ENCODE measurements at places on chromosomes 2 and 18. TPM values are rescaled to one million over a fixed set of nuclear protein-coding genes. Genes with fewer than 3 reads are reported as not detected.

- no peak for DNase-seq
Measured at GRCh38 chr2:240579771-240580614, 6.5 kb upstream of the CAPN10 start.

GRCh38 chr2:25000503-25001324 is 29.0 kb upstream of the DNAJC27 start:
- no peak for DNase-seq

- DNase-seq: peak; percentile 33
Measured at GRCh38 chr18:48589797-48590519, 51.1 kb downstream of the CTIF start.

- no peak for DNase-seq
Measured at GRCh38 chr2:145739681-145740080, 1219.8 kb upstream of the ZEB2 start.

GRCh38 chr2:144362401-144362800 is 157.5 kb downstream of the ZEB2 start:
- DNase-seq: no peak

DNA sequence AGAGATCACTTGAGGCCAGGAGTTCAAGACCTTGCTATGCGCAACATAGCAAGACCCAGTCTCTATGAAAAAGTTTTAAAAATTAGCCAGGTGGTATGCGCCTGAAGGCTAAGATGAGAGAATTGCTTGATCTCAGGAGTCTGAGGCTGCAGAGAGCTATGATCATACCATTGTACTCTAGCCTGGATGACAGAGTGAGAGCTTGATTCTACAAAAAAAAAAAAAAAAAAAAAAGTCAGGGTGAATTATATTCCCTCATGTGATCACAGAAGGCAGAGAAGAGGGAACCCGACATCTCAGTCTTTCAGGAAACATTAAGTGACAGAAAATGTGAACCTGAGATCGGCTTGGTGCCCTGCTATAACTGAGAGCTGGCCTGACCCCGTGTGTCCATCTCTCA is 171.2 kb upstream of the MSH6 start:
- no peak for DNase-seq

GRCh38 chr2:144325086-144325485 is 194.8 kb downstream of the ZEB2 start:
- DNase-seq: no peak

DNA sequence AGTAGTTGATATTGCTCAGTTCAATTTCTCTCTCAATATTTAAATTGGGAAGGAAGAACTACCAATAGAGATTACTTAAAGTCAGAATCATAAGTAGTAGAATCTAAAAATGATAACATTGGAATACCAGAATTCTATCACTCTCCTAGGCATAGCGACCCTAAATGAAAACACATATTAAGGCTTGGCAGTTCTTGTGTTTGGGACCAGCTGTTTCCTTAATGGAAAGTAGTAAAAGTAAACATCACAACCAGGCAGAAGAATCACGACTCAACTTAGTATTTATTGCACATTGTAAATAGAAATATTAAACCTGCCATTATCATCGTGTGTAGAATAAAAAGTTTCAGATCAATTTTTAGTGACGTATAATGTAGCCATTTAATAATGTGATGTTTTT is 117.5 kb downstream of the SPHKAP start:
- DNase-seq: no peak

DNA sequence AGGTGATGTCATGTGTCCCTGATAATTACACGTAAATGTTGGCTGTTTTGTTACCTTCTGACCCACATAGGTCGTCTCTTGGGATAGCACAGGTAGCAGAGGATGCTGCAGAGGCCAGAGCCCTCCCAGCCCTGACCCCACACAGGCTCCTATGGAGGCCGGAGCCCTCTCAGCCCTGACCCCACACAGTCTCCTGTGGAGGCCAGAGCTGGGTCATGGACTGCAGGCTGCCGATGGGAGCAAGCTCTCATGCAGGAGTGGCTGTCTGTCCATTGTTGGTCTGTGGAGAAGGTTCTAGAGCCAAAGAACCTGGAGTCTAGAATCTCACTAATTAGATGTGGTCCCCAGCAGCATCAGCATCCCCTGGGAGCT is 155.5 kb downstream of the LDLRAD4 start:
- no peak for DNase-seq

DNA sequence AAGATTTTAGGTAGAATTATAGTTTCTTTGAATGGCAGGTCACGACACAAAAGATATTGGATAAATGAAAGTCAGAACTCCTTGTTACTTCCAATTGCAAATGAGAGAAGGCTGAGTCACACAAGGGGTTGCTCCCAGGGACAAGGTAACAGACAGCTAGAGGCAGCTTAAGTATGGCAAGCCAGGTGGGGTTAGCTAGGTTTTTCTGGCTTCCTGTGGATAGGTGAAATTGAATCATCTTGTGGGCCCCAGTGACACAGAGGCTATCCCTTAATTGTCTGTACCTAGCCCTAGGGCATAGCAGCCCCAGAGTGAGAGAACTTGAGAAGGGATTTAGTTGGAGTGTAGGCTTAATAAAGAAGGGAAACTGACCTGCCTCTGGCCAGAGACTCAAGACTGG is 407.7 kb upstream of the SLC8A1 start:
- DNase-seq: no peak

DNA sequence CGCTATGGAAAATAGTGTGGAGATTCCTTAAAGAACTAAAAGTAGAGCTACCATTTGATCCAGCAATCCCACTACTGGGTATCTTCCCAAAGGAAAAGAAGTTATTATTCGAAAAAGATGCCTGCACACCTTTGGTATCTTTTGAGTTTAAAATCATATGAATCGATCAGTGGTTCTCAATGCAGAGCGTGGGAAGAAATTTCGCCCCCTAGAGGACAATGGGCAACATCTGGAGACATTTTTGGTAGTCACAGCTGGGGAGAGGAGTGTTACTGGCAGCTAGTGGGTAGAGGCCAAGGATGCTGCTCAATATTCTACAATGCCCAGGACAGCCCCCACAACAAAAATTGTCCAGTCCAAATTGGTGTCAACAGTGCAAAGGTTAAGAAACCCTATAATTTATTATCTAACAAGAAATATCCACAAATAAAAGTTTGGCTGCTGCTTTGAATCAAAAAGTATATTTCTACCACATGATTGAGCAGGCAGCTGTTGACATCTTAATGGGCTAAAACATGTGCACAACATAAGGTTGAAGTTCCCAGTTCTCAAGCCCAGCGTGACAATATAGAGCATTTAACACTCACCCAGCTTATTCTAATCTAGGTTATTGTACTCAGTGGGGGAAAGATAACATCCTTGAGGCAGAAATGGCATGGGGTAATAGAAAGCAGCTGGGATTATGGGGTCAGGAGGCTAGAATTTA is 425.7 kb downstream of the LRATD1 start:
- no peak for DNase-seq

GRCh38 chr2:133717497-133717896 is 149.2 kb upstream of the NCKAP5 start:
- no peak for DNase-seq

DNA sequence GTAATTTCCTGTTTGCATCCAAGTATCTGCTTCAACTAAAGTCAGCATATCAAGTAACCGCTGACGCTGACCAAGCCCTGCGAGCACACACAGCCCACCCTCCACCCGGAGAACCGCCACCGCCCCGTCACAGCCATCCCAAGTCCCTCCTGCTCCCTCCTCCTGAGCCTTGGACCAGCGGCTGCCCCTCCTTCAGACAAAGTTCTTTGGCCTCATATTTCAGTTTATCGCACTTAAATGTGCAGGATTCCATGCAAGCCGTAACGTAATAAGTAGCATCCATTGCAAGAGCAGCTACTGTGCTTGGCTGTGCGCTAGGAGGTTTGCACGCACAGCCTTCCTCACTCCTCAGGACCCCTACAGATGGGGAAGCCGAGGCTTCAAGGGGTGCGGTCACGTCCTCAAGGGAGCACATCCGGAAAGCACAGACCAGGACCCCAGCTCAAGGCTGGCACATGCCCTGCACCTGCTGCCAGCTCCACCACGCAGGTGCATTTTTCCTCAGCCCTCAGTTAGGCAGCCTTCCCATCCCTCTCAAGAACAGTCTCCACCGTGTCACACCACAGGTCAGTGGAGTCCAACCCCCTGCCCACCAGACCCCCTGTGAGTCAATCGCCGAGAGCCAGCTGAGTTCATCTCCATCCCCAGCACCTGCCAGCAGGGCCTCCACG is 17.1 kb downstream of the PXDN start:
- DNase-seq: no peak

DNA sequence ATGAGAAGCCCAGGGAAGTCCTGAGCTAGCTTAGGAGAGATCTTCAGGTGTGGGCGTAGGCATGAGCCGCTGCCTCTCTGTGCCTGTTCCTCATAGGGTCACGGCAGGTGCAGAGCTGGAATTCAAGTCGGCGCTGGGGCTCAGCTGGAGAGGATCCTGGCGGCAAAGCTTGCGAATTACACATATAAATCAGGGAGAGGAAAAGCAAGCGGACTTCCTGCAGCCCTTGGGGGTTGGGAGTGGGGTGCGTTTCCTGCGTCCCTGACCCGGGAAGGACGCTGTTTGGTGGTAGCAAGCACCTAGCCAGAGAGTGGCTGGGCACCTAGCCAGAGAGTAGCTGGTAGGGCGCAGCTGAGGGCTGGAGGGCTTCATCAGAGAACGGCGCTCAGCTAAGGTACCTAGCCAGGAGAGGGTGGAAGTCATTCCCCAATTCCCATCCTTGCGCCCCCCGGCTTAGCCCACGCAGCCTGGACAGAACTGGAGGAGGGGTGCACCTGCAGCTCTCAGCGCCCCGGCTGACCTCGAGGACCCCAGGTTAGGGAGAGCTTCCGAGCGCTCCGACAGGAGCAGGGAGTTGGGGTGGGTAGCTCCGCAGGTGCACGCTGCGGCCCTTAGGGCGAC is 459 bp upstream of the EFR3B start:
- peak; percentile 43 for DNase-seq

GRCh38 chr2:86253424-86253823 is 54.2 kb downstream of the MRPL35 start:
- DNase-seq: no peak

DNA sequence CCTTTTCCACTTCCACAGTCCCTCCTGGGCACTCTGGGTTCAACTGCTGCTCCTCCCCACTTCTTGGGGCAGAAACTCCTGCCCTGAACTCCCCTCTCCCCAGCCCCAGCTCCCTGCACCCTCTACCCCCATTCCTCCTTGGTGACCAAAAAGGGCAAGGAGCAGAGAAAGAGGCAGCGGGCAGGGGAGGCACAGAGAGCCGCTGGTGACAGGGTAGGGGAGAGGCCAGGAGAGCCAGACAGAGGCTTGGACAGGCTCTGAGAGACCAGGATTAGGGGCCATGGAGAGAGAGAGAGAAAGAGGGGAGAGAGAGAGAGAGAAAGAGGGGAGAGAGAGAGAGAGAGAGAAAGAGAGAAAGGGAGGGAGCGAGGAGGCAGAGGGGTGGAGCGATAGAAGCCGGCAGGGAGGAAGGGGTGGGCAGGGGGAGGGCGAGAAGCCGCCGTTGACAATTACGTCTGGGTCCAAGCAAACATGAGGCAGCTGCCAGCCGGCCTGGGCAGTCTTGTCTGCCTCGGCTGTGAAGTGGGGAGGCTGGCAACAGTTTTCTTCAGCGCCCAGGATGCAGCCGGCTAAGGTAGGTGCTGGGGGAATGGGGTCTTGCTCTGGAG is at the start of gene KCNIP3:
KCNIP3 (plus strand) TSS at position 468 of the 608 bp plus-strand sequence; CDS start at position 560, 92 bp downstream.
- DNase-seq: peak; percentile 63

DNA sequence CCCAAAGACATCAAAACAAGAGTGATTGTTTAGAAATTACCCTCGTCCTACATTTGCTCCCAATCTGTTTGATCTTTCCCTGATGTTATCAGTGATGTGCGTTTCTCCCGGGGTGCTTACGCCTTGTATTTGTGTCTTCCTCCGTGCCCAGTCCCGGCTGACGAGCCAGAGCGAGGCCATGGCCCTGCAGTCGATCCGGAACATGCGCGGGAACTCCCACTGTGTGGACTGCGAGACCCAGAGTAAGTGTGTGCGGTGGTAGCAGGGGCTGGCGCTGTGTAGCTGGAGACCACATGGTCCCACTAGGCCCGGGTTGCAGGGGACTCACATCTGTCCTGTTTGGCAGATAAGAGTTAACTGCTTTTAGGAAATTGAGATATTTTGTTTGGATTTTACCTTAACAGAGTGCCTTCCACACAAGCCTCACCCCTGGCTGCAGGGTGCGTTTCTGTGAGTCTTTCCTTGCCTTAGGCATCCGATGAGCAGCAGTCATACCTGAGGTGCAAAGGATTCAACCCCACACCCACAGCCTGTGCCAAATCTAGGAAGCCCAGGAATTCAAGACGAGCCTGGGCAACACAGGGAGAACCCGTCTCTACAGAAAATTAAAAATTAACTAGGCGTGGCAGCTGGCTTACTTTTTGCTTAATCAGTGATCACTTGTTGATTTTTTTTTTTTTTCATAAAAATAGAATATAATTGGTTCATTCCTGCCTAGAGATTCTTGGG is 127.4 kb downstream of the GBX2 start:
- DNase-seq: no peak

GRCh38 chr18:6018671-6019070 is 123.3 kb upstream of the TMEM200C start:
- no peak for DNase-seq

DNA sequence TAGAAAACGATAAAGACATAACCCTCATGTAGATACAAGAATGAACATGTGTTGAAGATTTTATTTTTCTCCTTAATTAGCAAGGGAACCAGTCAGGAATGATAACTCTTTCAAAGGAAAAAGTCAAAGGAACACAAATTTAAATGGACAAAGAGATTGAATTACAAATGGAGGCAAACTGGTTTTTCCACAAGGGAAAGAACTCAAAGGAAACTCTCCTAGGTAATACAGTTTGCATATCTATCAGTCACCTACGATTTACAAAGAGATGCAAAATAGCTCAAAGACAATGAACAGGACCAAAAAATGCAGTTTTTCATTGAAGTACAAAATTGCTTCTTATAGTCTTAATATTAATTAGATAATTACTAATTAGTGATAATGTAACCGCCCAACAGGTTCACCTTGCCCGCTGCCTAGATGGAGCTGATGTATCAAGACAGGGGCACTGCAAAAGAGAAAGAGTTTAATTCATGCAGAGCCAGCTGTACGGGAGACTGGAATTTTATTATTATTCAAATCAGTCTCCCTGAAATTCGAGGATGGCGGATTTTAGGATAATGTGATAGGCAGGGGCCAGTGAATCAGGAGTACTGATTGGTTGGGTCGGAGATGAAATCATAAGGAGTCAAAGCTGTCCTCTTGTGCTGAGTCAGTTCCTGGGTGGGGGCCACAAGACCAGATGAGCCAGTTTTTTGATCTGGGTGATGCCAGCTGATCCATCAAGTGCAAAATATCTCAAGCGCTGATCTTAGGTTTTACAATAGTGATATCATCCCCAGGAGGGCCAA is 151.0 kb downstream of the TMEM17 start:
- no peak for DNase-seq

Gene DUSP19
- total RNA-seq: 14.7 TPM

Gene TFPI
- total RNA-seq: 27.7 TPM

Gene GDF7
- total RNA-seq: under 0.01 TPM

Gene ELP2
- total RNA-seq: 143 TPM

Gene FAM168B
- total RNA-seq: 159 TPM

Gene CYS1
- total RNA-seq: 0.82 TPM

Gene HOXD11
- total RNA-seq: not detected

Gene CREG2
- total RNA-seq: 9.8 TPM

Gene POTEJ
- not detected for total RNA-seq

Gene LCT
- not detected for total RNA-seq

Gene VSNL1
- total RNA-seq: 24.5 TPM
